ENCODE measurements at places on chromosomes 3 and 15.

DNA sequence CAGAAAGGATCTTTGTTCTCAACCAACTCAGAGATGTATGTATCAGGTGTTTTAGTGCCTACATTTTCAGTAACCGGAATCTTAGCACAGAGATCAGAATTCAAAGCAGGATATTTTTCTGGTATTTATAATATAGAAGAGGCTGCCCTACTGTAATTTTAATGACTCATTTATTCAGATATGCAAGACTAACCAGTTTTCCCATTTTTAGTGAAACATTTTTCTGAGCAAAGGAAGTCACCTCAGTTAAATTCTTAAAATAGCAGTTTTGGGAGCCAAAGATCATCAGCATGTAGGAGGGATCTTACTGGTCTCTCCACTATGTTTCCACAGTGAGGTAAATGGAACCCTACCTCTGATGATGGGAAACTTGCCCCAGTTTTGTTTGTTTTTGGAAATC, 42.0 kb downstream of the SRP14 start:
- DNase-seq = no peak

- no peak for DNase-seq
Measured at GRCh38 chr3:43616034-43616433, 5.8 kb downstream of the ANO10 start.

- no peak for DNase-seq
Measured at GRCh38 chr3:177657243-177657642, 460.0 kb upstream of the TBL1XR1 start.

DNA sequence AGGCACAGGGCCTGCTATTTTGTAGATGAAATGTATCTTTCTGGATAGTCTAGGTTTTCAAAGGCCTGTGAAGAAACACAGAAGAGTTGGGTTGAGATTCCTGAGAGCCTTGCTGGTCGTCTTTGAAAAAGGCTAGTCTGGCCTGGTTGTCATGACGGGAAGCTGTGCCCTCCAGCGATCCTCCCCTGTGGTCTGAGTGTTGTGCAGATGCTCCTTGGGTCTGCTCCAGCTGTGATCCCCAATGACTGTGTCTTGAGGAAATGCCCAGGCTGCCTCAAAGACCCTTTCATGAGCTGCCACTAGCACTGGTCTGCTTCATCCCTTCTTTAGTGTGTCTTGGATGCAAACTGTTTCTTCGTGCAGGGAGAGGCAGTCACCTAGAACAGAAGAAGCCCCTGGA, 111.0 kb upstream of the SYNPR start:
- DNase-seq = no peak

GRCh38 chr3:190617185-190617584, 103.3 kb downstream of the IL1RAP start:
- DNase-seq = peak; percentile 10
